HuH-7 (cell line): ENCODE measurements at places on chromosomes 3 and 15.

- no peak for DNase-seq
Observed at GRCh38 chr3:66585520-66586095, 84.8 kb upstream of the LRIG1 start.

DNA sequence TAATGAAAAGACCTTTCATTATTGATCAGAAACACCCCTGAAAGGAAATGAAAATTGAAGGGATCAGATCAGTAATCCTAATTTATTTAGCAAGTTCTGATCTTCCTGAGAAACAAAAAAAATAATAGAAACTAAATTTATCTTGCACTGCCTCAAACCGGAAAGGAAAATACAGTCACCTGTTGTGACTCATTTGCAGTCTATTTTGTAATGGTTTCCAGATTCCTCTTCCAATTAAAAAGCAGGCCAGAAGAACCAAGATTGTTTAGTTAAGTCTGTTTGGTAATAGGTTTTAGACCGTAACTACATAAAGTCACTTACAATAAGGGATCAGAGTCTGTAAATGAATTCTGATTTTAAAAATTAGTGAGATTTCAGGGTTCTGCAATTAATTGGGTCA lies 49.7 kb upstream of the ATOSA start:
- DNase-seq, result no peak

DNA sequence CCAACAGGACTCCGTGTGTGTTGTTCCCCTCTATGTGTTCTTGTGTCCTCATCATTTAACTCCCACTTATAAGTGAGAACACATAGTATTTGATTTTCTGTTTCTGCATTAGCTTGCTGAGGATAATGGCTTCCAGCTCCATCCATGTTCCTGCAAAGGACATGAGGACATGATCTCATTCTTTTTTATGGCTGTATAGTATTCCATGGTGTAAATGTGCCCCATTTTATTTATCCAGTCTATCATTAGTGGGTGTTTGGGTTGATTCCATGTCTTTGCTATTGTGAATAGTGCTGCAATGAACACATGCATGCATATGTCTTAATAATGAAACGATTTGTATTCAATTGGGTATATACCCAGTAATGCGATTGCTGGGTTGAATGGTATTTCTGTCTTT lies 28.5 kb upstream of the TOP2B start:
- no peak for DNase-seq

- no peak for DNase-seq
Observed at GRCh38 chr3:144809380-144809779, 837.8 kb downstream of the DIPK2A start.

GRCh38 chr3:20043396-20043795 lies 3.1 kb downstream of the KAT2B start:
- DNase-seq, result no peak

GRCh38 chr3:170910542-170910941 lies 2.1 kb upstream of the EIF5A2 start:
- DNase-seq, result no peak

DNA sequence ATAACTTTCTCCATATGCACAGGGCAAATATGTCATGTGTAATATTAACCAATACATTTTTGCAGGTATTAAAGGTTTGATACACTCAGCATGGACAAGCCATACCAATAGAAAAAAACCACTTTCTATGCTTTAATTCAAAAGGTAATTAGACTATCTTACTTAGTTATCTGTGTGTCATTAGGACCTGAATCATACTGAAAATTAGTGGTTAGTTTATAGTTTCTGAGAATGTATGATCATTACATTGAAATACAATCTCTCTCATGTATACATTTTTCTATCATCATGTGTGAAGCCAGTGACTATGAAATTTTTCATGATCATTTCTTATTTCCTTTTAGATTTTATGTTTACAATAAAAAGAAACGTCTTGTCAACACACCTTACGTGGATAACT lies 16.3 kb downstream of the RPS27L start:
- DNase-seq, result no peak

DNA sequence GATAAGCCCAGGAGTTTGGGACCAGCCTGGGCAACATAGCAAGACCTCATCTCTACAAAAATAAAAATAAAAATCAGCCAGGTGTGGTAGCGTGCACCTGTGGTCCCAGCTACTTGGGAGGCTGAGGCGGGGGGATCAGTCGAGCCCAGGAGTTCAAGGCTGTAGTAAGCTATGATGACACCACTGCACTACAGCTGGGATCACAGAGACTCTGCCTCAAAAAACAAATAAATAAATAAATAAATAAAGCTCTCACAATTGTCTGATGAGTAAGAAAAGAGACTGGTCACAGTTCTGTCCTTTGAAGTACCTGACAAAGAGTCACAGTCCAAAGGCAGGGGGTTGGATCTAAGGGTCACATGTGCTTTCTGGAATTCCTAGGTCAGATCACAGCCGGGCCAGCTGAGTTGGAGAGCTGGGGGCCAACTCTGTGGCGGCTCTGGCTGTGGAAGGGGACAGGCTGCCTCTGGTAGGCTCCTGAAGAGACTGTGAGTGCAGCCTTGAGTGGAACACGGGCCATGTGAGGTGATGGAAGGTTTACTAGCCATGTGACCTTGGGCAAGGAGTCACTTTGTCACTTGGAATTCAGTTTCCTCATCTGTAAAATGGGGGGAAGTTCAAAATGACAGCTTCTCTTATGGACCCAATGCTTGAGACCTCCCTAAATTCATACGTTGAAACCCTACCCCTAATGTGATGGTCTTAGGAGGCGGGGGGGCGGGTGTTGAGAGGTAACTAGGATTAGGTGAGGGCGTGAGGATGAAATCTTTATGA lies 47.2 kb downstream of the WHAMM start:
- DNase-seq, result no peak

GRCh38 chr15:80180986-80181385 lies 28.2 kb downstream of the FAH start:
- no peak for DNase-seq

- DNase-seq, result no peak
Observed at GRCh38 chr3:61966200-61966599, 404.8 kb downstream of the PTPRG start.

- DNase-seq, result peak; percentile 99
Observed at GRCh38 chr3:49007068-49007770, at the start of gene WDR6. WDR6 (plus strand) TSS chr3:49007391; CDS start chr3:49007432, 41 bp downstream.

GRCh38 chr3:162610261-162610660 lies 1113.7 kb downstream of the OTOL1 start:
- DNase-seq, result no peak

DNA sequence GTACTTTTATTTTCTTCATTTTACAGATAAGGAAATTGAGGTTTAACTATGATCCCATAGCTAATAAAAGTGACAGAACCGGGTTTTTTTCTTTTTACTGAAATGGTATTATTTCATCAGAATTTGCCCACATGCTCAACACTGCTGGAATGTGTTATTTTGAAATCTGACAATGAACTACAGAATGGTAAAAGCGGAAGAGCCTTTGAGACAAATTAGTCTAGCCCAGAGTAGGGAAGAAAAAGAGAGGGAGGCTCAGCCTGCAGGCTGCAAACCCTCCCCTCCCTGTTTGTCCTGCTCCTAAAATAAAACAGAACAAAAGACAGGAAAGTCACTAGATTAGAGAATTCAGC lies 100.3 kb upstream of the LIPC start:
- DNase-seq, result no peak

DNA sequence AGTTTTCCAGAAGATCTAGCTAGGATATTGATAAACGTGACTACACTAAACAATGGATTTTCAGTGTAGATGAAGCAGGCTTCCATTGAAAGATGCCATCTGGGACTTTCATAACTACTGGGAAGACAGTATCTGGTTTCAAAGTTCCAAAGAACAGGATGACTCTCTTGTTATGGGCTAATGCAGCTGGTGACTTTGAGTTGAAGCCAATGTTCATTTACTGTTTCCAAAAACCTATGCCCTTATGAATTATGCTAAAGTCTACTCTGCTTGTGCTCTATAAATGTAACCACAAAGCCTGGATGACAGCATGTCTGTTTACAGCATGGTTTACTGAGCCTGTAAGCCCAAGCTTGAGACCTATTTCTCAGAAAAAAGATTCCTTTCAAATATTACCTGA lies 245.4 kb downstream of the GBE1 start:
- DNase-seq, result no peak

DNA sequence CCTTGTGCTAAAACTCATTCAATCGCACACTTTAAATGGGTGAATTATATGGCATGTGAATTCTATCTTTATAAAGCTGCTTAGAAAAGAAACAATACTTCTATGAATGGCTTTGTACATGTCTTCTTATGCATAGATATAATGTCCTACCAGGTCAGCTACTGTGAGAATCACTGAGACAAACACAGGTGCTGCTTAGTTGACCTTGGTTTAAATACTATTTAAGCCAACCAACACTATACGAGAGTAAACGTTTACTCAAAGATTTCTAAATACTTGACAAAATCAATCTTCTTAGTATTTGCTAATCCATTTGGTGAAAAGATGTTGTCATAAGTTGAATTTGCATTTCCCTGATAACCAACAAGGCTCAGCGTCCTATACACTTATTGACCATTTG lies 260.3 kb downstream of the ADAMTS17 start:
- no peak for DNase-seq

- DNase-seq, result no peak
Observed at GRCh38 chr15:38758043-38758442, 193.4 kb upstream of the RASGRP1 start.

- peak; percentile 45 for DNase-seq
Observed at GRCh38 chr3:114155370-114155821, 23.5 kb downstream of the DRD3 start.

DNA sequence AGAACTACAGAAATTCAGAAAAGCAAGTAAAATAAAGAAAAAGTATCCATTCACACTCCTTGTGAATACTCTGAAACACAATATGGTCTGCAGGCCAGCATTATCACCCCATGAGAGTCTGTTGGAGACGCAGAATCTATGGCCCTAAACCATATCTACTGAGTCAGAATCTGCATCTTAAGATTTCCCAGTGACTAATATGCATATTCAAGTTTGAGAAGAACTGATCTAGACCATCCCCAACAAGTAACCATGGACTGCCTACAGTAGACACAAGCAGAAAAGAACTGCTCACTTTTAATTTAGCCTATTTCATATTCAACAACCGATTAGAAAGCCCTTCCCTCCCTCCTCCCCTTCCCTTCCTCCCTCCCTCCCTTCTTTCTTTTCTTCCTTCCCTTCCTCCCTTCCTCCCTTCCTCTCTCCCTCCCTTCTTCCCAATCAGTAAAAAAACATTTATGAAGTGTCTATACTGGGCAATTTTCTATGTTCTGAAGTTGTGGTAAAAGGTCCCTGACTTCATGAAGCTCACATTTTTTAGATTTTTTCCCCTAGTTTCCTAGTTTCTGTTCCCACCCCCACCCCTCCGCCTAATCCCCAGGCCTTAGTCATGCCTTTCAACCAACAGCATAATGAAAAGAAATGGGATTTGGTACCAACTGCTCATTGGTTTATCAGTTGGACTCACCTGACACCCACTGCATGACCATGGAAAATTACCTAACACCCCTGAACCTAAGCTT lies 125.2 kb downstream of the CNTN3 start:
- no peak for DNase-seq

DNA sequence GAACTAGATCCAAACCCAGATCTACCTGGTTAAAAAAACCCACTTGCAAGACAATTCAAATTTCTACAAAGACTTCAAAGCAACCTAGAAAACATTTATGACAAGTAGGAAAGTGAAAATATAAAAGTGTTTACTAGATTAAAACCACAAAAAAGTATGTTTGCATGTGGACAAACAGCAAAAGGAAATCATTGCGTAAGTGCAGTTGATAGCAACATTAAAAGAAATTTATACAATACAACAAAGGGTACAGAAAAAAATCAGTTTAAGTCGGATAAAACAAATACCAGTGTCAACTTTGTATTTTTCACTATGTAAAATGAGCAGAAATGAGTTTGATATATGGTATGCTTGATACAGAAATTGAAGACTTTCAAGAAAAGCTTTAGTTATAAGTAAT lies 2.6 kb downstream of the EIF5A2 start:
- no peak for DNase-seq

DNA sequence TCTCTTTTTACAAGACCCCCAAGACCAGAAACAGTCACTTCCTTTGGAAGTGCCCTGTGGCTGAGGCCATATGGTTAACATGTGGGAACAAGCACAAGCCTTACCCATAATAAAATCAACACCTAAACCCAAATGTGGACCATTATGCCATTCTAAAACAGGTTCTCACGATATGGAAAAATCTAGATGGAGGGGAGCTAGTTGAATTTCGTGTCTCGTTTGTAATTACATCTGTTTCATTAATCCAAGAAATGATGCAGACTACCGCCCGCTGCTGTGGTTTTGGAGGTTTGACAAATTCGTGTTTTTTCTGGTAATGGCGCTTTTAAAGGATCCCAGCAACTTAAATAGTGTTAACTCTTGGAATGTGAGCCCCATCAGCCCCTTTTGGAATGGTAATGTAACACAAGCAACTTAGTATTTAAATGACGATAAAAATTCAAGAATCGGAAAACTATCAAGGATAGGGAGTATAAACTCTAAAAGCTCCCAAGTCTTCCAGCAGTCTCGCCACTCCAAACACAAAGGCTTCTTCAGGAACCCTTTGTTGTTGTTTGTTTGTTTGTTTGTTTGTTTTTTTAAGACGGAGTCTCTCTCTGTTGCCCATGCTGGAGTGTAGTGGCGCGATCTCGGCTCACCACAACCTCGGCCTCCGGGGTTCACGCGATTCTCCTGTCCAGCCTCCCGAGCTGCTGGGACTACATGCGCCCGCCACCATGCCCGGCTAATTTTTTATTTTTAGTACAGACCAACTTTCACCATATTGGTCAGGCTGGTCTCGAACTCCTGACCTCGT lies 1.1 kb downstream of the CNBP start:
- no peak for DNase-seq

GRCh38 chr3:50322386-50323091 lies at the start of gene HYAL2:
HYAL2 (minus strand) TSS chr3:50322745; CDS start chr3:50320489, 2,256 bp downstream.
- no peak for DNase-seq

DNA sequence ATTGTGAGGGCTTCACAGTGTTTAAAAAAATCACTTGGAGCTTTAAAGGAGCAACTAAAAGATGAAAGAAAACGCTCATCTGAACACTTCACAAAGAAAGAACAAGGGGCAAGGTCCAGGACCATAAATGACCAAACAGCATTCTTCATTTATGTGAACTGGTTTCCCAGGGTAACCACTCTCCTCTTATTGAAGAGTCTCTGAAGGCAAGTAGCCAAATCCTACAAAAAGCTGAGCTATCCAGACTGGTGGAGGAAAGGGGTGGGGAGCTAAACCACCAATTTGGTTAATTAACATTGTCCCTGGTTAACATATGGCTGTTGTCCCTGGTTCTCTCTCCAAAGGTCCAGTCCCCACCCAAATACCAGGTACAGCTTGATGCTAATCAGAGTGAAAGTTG lies 58.1 kb downstream of the OSBPL10 start:
- peak; percentile 73 for DNase-seq

DNA sequence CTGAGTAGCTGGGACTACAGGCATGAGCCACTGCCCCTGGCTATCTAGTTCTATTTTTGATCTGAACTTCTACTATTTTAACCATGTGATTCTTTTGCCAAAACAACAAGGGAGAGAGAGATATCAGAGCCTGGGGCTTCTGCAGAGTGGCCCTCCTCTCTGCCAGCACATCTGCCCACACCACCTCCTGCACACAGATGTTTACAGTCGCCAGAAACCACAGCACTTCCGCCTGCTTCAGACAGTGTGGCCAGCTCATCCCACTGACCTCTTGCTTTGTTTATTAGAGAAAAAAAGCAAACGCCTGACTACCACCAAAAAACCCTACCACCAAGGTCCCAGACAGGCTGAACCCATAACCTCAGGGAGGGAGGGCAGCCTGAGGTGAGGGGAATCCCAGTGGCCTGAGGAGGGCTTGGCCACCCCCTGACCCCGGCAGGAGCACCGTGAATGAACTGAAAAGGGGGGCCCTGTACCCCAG lies 85.9 kb upstream of the ABHD2 start:
- no peak for DNase-seq

- DNase-seq, result peak; percentile 98
Observed at GRCh38 chr3:36992806-36993325, at the start of gene EPM2AIP1. EPM2AIP1 (minus strand) TSS chr3:36993131; CDS start chr3:36993077, 54 bp downstream.
